ENCODE measurements at places on chromosomes 12 and 14. TPM values are rescaled to one million over a fixed set of nuclear protein-coding genes. Genes with fewer than 3 reads are reported as not detected.
A peak's percentile ranks its signal among the peaks of the same experiment; 100 is the strongest.

The SMIM41 gene
- total RNA-seq: 2.1 TPM

DNA sequence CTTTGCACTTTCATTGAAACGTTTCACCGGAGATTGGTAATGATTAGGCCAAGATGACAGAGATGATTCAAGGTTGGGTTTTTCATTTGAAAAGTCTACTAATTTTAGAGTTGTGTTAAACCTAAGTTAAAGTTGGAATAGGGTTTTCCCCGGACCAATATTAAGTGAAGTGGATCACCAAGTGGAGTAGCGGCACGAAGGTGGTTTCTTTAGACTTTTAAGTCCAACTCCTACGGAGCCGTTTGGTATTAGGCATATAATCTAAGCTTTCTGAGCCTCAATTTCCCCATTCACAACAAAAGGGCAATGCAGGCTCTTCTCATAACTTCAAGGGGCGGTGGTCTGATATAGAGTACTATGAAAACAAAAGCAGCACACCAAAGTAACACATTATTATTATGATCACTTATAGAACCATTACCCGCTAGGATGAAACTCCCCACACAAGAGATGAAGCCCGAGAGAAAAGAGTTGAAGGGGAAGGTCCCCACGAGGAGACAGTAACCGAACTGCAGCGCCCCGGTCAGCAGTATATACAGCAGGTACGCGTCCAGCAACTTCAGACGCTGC is 413 bp downstream of the DAD1 start:
- H3K27ac ChIP-seq: peak overlapping the region; percentile 92
- peak overlapping the region; percentile 90 for H3K4me3 ChIP-seq

- DNase-seq: no peak
- no peak overlapping the region for H3K27ac ChIP-seq
- no peak overlapping the region for H3K4me3 ChIP-seq
- H3K36me3 ChIP-seq: no peaks in the 10 kb centered on the region
Measured at GRCh38 chr12:123071857-123072256, 79.0 kb downstream of the PITPNM2 start.

DNA sequence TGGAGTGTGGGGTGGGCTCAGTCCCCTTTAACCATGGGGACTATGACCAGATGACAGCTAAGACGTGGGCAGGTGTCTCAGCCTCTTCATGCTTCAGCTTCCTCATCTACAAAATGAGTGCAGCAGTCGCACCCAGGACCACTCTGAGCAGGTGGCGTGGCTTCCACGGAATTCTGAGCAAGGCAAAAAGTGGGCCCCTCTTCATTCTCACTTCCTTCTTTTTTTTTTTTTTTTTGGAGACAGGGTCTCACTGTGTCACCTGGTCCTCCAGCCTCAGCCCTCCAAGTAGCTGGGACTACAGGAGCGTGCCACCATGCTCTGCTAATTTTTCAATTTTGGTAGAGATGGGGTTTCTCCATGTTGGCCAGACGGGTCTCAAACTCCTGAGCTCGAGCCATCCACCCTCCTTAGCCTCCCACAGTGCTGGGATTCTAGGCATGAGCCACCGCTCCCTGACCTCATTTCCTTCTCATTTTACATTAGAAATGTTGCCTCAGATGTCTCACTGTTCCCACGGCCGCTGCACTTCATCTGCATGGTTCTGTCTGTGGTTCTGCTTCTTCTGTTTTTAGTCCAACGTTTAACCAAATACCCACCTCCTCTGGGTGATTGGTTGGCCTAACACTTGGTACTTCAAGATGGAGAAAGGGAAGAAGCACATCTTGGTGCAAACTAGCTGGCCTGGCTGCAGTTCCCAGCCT is 41.3 kb upstream of the BCL7A start:
- H3K4me1 ChIP-seq: no peaks in the 10 kb centered on the region
- H3K36me3 ChIP-seq: no peaks in the 10 kb centered on the region
- no peaks in the 10 kb centered on the region for H3K27me3 ChIP-seq
- H3K4me3 ChIP-seq: no peak overlapping the region
- DNase-seq: no peak

DNA sequence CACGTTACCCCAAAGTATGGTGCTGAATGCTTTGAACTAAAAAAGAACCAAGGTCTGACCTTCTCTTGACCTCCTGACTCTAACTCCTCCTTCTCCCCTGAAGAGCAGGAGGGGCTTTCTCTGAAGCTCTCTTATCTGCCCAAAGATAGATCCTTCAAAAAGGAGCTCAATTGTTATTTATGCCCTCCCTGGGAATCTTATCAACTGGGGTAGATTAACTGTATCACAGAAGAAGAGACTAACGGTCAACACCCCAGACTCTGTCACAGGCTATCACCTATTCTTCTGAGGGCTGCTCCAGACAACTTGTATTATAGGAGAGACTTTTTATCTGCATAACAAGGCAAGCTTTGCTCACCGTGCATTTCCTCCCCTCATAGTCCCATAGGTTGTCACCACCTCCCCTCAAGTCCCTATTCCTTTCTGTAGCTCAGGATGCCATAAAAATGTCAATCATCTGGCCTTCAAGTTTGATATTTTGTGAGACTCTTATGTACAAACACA is 86.6 kb downstream of the PAPLN start:
- H3K36me3 ChIP-seq: peaks cover 4% of the 10 kb centered on the region
- no peak overlapping the region for H3K4me3 ChIP-seq
- H3K27me3 ChIP-seq: no peaks in the 10 kb centered on the region
- peaks cover 10% of the 10 kb centered on the region for H3K4me1 ChIP-seq
- H3K27ac ChIP-seq: no peak overlapping the region
- no peak for DNase-seq

DNA sequence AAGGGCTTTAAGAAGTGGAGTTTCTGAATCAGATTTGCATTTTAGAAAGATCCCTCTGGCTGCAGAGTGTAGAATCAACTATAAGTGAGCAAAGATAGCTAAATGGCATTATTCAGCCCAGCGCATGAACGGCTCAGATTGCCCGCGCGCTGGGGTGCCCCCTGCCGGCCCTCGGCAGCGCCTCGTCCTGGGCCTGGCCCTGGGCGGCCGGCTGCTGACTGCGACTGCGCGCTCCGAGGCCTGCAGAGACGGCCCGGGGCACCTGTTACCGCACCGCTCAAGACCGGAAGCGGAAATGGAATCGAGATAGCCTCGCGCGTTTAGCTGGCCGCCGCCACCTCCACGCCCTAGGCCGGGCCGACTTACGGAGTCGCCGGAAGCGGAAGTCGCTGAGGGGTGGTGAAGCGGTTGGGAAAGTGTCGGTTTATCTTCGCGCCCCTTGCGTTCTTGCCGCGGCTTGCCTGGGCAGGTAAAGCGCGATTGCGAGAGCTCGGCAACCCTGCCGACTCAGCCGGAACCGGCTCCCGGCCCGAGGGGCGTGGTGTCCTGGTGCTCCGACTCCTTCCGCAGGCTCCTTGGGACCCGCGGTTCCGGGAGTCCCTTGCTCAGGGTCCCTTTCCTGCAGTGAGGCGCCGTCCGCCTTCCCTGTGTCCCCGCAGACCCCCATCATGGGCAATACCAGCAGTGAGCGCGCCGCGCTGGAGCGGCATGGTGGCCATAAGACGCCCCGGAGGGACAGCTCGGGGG is at the start of gene PRKAB1:
Gene PRKAB1 (plus strand): TSS at position 557 of the 747 bp plus-strand sequence. CDS start 112 bp downstream, at position 669.
- H3K4me1 ChIP-seq: peaks cover 20% of the 10 kb centered on the region
- H3K27me3 ChIP-seq: no peaks in the 10 kb centered on the region
- H3K27ac ChIP-seq: peak within 1 kb of the TSS; percentile 92
- peaks cover 13% of the 10 kb centered on the region for H3K36me3 ChIP-seq
